ENCODE measurements at places on chromosomes 13 and 19. TPM values are rescaled to one million over a fixed set of nuclear protein-coding genes. Genes with fewer than 3 reads are reported as not detected.

The UBAC2 gene
- 37.1 TPM for total RNA-seq

The KLHL26 gene
- total RNA-seq, result 12.7 TPM

The ZNF433 gene
- total RNA-seq, result 7.8 TPM

DNA sequence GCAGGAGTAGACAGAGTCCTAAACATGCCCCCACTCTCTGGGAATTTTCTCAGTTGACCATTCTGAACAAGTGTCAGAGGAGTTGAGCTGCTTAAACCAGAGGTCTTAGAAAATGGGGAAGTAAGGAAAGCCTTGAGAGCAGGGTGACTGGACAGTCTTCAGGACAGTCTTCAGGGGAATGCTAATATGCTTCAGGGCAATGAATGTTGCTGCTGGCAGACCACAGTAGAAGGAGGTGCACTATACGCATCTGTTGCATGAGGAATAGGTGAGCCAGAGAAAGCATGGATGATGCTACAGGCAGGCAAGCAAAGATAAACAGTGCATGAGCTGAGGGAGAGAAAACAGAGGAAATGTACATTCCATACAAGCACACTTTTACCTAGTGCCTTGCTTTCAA, 196.6 kb upstream of the GPR12 start:
- no peak for DNase-seq

- DNase-seq, result no peak
Observed at GRCh38 chr19:36483653-36484052, 5.7 kb downstream of the ZNF566 start.

- peak; percentile 18 for DNase-seq
Observed at GRCh38 chr13:113152984-113153809, 5.3 kb upstream of the PROZ start.

DNA sequence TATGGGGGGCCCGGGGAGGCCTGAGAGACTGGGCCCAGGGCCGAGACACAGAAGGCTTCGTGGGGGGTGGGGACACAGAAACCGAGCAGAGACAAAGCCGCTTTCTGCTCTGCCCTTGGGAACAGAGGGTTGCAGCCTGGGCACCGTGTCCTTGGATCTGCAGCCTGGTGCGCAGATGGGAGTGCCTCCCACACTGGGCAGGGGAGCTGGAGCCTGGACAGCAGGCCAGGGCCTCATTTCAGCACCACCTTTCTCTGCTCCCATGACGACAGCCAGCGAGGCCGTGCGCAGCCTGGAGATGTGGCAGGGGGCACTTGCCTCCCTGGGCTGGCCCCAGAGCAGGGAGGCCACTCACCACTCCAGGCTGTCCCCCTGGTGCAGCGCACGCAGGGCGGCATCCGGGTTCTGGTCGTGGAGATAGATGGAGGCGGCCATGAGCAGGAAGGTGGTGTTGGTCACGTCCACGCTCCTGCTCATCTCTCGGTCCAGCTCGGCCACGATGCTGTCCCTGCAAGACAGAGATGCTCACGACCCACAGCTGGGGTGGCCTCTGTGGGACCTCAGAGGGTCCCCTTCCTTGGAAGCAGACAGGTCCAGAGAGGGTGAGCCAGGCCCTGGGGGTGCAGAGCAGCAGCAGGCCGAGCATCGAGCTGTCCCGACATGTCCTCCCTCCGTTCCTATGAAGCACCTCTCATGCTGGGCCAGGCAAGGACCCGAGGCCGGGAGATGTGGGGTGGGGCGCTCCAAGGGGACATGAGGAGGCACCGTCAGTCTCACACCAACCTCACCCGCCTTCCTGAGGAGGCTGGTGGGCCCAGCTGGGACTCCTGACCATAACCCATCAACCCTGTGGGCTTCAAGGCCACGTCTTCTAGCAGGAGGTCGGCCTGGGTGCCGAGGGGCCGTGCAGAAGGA, 10.9 kb upstream of the CERS1 start:
- no peak for DNase-seq

- DNase-seq, result no peak
Observed at GRCh38 chr13:30078059-30078458, 227.6 kb upstream of the UBL3 start.
